GOT3 (cell line): ENCODE measurements at places on chromosomes 6 and 20.

DNA sequence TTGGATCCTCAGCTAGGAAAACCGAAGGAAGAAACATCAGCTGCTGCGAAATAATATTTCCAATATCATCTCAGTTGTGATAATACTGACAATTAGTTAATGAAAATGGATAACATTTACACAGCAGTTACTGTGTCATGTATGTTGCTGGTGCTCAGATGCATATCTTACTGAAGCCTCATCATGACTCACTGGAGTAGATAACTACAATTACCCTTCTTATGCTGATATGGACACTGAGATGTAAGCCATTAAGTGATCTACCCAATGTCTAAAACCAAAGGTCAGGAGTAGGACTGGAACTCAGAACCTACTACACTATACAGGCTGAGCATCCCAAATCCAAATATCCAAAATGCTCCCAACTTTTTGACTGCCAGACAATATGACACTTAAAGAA, 54.7 kb upstream of the LYRM2 start:
- DNase-seq: no peak

DNA sequence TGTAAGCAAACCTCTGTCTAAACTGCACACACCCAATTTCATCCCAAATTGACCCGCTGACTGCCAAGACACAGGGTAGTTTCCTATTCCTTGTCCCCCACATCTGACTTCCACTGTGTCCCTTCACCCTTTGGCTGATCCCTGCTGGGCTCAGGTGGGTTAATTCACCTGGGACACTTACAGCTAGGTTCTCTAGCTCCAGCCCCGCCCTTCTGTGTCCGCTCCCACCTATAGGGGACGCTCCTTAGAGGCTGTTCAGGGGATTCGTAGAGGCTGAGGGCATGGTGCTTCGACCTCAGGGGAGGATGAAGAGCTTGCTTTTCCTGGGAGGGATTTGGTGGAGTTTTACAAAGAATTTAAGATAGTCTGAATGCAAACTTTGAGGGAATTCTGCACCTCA, 4.0 kb upstream of the CD93 start:
- no peak for DNase-seq

GRCh38 chr20:32336918-32337347, 21.2 kb upstream of the ASXL1 start:
- no peak for DNase-seq

GRCh38 chr20:24842918-24843715, 106.0 kb upstream of the CST7 start:
- no peak for DNase-seq

GRCh38 chr6:104214901-104215300, 644.8 kb downstream of the HACE1 start:
- no peak for DNase-seq

GRCh38 chr6:137086031-137086430, 41.3 kb upstream of the IL20RA start:
- no peak for DNase-seq

DNA sequence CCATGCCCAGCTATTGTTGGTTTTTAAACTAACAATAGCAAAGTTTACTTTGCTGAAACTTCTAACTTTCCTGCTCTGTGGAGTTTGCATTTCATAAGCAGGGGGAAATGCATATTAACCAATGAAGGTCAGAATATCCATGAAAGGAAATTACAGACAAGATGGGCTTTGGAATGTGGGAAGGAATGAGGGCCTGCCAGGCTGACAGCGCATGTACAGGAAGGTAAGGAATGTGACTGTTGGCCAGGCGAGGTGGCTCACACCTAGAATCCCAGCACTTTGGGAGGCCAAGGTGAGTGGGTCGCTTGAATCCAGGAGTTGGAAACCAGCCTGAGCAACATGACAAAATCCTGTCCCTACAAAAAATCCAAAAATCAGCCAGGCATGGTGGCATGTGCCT, 49.6 kb downstream of the CDK5RAP1 start:
- DNase-seq: no peak

DNA sequence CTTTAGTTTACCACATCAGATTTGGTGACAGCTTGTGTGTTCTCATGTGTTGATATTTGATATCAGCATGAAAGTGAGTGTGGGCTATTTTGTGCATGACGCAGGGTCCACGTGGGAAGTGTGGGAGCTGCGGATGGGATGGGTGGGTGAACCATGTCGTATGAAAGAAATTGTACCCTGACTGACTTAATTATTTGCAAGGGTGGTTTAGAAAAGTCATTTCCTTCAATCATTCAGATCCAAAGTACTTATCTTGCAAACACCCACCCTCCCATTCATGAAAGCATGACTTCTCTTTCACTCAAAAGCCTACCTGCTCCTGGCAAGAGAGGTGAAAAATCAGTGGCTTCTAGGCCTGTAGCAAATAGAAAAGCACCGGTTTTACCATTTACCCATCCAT, 91.8 kb upstream of the BACH2 start:
- no peak for DNase-seq

DNA sequence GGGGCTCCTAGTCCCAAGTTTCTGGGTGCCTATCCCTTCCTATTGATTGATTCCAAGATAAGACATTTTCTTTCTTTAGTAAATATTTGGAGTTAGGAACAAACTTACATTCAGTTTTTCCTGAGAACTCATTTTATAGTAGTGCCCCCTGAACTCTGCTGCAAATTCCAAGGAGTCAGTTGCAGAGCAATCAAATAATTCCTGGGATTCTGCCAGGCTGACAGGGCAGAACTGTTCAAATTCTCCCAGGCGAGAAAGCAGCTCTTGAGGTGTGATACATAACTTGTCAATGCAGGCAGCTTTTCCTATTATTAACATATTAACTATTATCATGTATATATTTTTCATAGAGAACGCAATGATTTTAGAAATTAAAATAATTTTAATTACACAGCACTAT, 15.9 kb upstream of the ZBTB24 start:
- no peak for DNase-seq

DNA sequence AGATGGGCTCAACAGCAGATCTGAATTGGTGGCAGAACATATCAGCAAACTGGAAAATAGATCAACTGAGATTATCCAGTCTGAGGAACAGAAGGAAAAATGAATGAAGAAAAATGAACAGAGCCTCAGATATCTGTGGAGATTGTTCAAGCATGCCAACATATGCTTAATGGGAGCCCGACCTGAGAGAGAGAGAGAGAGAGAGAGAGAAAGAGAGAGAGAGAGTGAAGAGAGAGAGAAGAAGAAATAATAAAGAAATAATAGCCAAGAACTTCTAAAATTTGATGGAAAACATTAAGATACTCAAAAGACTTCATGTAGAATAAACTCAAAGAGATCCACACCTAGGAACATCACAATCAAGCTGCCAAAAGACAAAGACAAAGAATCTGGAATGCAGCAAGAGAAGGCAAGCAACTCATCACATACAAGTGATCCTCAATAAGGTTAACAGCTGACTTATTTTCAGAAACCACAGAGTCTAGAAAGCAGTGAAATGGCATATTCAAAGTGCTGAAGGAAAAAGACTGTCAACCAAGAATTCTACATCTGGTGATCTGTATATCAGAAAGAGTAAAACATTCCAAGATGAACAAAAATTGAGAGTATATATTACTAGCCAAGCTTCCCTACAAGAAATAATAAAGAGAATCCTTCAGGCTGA, 97.2 kb downstream of the MYLK4 start:
- DNase-seq: no peak

GRCh38 chr20:45576995-45577394, 2.1 kb downstream of the WFDC8 start:
- no peak for DNase-seq

DNA sequence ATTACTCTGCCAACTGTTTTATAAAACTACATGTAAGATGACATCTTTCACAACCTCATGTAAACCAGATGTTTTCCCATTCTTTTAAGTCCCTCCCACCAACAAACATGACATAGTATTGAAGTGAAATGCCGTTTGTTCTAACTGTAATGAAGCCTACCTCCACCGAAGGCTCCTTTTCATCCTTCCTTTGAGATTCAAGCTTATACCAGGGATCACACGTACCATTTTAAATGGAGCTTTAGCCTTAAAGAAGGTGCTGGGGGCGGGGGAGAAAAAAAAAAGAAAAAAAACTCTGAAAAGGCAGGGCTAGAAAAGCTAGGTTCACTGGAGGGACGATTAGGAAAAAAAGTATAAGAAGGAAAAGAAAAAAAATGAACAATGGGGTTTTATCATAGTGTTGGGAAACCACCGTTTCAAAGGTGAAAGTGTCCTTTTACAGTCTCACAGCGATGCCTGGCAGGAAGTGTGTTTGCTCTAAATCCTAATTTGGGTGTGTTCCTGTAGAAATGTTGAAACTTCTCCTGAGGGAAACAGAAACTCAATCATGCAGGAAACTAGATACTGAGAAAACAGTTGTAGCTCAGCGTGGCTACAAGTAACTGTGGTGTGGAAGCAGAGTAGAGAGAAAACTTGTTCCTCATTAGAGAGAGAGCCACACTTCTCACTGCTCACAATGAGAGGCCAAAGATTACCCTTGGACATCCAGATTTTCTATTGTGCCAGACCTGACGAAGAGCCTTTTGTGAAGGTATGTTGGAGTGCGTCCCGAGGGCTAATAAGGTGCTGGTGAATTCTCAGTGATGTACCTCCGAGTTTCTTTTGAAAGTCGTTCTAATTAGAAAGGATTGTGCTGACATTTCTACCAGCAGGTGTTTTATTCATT, 37.6 kb upstream of the HINT3 start:
- DNase-seq: no peak

- no peak for DNase-seq
Observed at GRCh38 chr20:11012975-11013374, 339.2 kb upstream of the JAG1 start.

- no peak for DNase-seq
Observed at GRCh38 chr6:38846844-38847243, 131.7 kb downstream of the DNAH8 start.
